ENCODE measurements at places on chromosomes 5 and 9.
A peak's percentile ranks its signal among the peaks of the same experiment; 100 is the strongest.

- DNase-seq, result no peak
Measured at GRCh38 chr9:114608525-114608796, 2.6 kb upstream of the TMEM268 start.

- DNase-seq, result no peak
Measured at GRCh38 chr5:73592551-73592950, 27.0 kb downstream of the UTP15 start.

DNA sequence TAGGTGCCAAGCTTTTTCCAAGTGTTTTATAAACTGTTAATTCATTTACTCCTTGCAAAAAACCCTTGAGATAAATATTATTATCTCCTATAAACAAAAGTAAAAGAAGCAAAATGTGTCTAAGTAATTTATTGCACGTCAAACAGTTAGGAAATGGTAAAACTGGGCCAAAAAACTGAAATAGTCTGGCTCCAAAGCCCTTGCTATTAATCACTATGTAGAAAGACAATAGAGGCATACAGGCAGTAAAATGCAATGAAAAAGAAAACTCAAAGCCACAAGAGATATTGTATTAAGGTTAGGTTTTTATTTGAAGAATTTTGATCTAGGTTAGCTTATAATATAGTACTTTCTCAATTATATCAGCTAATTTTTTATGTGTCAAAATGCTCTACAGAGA is 457.7 kb downstream of the ANXA1 start:
- DNase-seq, result no peak

DNA sequence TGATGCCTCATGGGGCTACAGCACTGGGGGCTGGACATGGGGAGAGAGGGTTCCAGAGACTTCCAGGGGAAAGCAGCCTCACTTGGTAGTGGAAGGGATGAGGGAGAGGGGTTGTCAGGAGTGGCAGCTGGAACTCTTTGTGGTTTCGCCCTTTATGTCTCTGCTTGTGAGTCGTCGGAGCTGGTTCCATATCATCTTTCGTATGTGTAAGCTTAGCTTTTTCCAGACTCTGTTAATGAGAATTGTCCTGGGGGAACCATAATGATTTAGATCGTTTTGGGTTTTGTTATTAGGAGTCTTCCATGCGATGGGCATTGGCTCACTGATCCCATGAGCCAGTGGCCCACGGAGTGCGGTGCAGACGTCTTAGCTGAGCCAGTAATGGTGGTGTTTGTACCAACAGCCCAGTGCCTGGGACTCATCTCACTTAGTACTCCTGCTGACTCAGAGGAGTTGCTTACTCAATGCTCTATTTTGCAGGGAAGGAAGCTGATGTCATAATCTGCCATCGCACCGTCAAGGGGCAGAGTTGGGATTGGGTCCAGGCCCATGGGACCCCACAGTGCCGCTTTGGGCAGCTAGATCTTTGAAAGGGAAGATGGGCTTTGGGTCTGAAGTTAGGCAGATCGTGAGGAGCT is 48.5 kb downstream of the NEK6 start:
- DNase-seq, result no peak

DNA sequence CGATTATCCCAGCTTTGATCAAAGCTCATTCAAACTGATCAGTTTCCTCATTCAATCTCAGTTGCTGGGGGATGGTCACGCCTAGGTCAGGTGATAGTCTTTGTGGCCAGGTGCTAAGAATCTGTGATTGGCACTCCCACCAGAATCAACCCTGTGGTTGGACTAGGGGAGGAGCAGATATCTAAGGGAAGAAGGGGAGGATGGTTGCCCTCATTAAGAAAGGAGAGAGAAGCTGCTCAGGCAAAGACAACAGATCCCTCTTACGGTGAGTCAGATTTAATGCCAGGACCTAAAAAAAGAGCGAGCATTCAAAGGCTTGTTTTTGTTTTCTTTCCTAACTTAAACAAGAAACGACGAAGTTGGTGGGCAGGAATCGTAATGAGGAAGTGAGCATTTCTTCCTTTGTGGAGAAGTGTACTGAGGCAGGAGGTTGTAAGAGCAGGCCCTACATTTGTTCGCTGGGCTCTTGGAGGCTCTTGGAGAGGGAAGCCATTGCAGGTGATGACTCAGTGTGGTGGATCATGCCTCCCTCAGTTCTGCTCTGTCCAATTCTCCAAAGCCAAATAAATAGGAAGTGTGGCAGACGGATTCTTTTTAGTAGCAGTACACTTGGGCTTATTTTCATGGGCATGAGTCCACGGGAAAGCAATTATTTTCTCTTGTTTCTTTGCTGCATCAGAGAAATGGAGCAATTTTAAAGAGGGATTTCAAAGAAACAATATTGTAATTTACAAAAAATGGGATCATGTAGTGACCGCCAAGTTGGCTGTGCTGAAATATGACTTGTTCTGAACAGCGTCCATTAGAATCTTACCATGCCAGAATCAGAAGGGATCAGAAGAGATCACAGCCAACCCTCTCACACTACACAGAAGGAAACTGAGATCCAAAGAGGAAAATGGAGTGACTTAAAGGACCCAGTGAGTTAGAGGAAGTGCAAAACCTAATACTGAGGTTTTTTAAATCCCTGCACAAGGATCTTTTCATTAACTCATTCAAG is 18.7 kb upstream of the TGFBR1 start:
- DNase-seq, result no peak

- DNase-seq, result no peak
Measured at GRCh38 chr9:127358023-127358535, 38.9 kb upstream of the SLC2A8 start.

- DNase-seq, result no peak
Measured at GRCh38 chr9:125683486-125683885, 23.5 kb downstream of the MAPKAP1 start.

- DNase-seq, result no peak
Measured at GRCh38 chr5:178542455-178542854, 47.7 kb downstream of the COL23A1 start.

DNA sequence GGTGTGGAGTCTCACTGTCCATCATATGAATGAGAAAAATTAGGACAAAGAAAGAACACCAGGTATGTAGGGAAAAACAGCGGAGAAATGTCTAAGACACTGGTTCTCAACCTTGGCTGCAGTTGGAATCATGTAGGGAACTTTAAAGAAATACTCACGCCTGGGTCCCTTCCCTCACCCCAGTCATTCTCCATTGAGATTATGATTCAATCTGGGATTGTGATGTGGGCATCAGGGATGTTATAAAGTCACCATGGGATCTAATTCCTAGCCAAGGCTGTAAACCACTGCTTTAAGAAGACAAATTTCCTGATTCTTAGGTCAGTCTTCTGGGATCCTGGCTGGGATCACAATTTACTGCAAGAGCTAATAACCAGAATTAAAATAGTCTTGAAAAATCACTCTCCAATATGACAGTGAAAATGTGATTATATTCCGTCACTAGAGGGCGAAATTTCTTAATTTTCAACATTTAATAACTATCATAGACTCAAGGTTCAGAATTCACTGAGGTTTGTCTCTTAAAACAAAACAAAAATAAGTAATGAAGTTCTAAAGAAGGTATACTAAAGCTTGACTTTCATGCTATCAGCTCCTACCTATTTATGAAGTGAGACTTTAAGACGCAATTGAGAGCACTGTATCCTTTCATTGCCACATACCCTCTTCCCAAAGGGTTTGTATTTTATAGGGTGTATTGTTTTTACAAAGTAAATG is 60.5 kb downstream of the GLDC start:
- DNase-seq, result no peak

- DNase-seq, result no peak
Measured at GRCh38 chr5:157308836-157309465, 43.0 kb downstream of the CYFIP2 start.

- no peak for DNase-seq
Measured at GRCh38 chr5:60148366-60148765, 254.8 kb upstream of the PDE4D start.

DNA sequence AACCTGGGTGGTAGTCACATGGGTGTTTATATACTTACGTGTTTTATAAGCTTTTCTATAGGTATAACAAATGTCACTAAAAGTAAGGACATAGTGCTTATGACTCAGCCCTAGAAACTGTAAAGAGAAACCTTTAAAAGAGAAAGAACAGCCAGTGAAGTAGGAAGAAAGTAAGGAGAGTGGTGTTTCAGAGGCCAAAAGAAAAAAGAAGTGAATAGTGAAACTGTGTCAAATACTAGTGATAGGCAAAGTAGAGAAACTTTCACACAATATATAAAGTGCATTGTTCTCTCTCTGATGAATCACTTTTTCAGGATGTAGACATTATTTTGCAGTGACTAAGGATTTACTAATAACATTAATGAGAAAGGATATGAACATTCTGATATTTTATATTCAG is 74.2 kb upstream of the SUSD1 start:
- no peak for DNase-seq

DNA sequence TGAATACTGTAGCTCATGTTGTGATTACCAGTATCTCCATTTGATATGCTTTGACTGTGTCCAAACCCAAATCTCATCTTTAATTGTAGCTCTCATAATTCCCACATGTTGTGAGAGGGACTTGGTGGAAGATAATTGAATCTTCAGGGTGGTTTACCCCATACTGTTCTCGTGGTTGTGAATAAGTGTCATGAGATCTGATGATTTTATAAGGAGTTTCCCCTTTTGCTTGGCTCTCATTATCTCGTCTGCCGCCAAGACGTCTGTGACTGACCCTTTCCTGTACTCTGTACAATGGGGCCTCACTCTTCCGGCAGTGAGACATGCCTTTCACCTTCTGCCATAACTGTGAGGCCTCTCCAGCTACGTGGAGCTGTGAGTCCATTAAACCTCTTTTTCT is 59.3 kb downstream of the TRIO start:
- no peak for DNase-seq

DNA sequence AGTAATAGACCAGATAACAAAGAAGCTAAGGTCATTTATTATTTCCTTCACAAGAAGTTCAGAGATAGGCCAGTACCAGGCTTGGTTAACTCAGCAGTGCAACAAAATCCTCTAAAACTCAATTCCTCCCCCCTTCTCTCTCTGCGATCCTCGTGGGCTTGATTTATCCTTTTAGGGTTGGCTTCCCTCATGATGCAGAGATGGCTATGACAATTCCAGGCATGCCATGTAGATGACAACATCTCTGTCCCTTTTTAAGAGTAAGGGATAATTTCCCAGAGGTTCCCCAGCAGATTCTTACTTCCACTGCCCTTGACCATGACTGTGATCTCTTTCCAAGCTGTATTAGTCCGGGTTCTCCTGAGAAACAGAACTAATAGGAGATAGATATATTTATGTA is 28.7 kb upstream of the DAP start:
- no peak for DNase-seq

- peak; percentile 42 for DNase-seq
Measured at GRCh38 chr5:77080905-77081304, 6.2 kb downstream of the ZBED3 start.

DNA sequence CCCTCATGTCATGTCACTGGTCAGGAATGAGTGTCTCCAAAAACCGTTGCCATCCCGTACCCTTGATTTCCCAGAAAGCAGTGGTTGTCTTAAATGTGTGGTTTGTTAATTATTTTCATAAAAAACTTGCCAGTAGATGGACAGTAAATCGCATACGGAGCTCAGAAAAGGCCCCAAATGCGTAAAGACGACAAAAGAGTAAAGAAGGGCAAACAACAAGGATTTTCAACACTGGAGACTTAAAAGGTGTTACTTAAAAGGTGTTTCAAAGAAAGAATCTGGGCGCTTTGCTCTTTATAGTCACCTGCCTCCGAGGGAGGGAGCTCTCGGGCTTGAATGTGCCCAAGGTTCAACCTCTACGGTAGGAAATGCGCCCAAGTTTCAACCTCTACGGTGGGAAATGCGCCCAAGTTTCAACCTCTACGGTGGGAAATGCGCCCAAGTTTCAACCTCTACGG is 734 bp downstream of the KIF27 start:
- no peak for DNase-seq

DNA sequence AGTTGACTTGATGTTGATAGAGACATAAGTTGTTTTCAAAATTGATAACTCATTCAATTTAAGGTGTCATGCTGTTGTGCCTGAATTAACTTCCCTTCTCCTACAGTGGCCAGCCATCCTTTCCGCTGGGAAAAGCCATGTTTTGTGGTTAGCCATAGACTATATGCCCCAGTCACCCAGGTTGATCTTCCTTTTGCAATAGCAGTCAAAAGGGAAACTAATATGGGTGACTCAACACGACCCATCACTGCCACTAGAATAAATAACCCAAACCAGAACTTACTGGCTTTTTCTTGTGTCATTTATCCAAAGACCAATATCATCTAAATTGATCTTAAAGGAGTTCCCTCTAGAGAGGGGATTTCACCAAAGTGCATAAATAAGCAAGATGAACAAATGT is 87.4 kb downstream of the PTCD2 start:
- DNase-seq, result no peak

All from DMS79 (cell line).